ENCODE measurements at places on chromosomes 13 and 19.
A peak's percentile ranks its signal among the peaks of the same experiment; 100 is the strongest.

GRCh38 chr19:13425151-13425550 is 81.1 kb downstream of the CACNA1A start:
- DNase-seq: no peak

DNA sequence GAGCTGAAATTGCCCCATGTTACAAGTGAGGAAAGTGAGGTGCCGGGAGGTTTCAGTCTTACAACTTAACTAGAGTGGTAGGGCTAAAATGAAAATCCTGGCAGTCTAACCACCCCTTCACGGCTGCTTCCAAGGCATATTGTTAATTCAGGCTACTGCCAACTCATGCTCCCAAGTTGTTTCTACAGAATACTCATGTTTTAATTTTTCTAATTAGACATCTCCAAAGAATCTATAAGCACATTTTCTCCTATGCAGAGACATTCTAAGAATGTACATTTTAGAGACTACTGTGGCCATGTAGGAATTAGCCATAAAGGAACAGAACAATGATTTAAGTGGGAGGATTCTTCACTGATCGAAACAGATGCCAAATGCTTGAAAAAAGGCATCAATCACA is 7.0 kb upstream of the TSC22D1 start:
- no peak for DNase-seq

DNA sequence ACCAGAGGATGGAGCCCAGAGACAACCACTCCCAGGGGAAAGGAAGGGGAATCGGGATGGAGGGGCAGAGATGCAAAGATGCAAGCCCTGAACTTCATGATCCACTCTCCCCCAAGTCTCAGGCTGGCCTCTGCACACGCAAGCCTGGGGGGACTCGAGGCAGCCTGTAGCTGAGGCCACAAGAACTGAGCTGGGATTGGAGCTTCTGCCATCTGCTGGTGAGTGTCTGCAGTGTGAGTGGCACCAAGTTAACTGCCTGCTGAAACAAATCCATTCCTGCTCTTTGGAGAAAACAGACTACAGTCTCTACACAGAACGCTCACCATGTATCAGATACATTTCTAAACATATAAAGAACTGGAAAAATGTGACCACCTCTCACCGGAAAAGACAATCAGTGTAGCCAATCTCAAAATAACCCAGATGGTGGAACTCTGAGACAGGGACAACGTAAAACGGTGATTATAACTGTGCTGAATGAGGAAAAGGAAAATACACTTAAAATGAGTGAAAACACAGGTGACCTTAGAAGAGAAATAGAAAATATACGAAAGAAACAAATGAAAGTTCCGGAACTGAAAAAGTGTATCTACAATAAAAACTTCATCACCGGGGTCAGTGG is 62.1 kb downstream of the KLF2 start:
- DNase-seq: no peak

GRCh38 chr13:105084931-105085330 is 1450.5 kb downstream of the EFNB2 start:
- DNase-seq: no peak

DNA sequence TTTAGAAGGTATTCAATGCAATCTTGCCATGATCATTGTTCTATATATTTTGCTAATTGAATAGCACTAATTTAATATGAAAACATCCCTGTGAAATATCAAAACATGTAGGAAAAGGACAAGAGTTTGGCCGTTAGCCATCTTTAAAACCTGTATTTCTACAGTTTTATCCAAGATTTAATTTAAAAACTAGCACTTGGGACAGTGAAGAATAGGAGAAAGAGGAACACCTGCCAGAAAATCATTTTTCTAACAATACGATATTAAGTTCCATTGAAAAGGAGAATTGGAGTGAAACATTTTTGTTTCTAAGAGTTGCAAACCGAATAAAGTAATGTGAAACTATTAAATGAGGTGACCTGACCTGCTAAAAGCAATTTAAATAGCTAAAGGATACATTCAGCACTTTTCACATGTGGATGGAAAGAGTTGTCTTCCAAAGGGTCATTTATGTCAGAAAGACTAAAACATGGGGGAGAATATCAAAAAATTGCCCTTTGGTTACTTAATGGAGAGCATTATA is 1673.6 kb upstream of the MIR17HG start:
- no peak for DNase-seq

GRCh38 chr19:19538061-19538784 is at the start of gene CILP2:
Gene CILP2, plus strand, starts transcription at chr19:19538265. Its CDS starts 85 bp downstream, at chr19:19538350.
- DNase-seq: no peak

DNA sequence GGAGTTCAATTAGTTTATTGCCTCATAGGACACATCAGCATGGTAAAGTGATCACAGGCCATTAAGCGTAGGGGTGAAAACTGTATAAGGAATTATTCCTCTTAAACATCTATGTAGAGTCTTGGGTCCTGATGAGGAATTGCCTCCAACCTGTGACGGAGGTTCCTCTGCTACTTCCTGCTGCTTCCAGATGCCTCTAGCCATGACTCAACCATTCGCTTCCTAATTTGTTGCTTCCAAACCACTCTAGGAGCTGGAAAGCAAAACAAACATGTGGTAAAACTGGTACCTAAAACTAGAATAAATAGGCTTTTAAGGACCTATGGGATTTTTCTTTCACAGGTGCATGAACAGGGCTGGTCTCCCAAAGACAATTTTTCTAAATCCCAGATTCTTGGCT is 253.8 kb downstream of the KLF12 start:
- no peak for DNase-seq

- DNase-seq: peak; percentile 84
Observed at GRCh38 chr19:1324806-1325567, 39.3 kb downstream of the EFNA2 start.

DNA sequence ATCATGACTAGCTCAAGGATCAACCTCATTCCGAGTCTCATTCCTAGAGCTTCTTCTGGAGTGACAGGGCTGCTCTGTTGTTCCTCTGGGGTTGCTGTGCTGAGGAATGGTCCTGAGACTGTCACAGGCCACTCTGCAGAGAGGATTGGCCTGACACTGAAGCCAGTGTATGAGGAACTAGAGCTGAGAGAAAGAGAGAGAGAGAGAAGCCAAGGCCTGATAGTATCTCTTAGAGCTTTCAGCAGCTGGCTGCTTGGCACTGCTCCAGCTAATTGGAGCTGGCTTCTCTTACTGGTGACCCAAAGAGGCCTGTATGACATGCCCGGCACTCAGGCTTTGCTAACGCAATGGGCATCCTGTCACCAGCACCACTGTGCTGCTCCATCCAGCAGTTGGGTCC is 73.4 kb upstream of the FLT1 start:
- peak; percentile 54 for DNase-seq

- no peak for DNase-seq
Observed at GRCh38 chr13:50893211-50893852, 16.3 kb upstream of the RNASEH2B start.

DNA sequence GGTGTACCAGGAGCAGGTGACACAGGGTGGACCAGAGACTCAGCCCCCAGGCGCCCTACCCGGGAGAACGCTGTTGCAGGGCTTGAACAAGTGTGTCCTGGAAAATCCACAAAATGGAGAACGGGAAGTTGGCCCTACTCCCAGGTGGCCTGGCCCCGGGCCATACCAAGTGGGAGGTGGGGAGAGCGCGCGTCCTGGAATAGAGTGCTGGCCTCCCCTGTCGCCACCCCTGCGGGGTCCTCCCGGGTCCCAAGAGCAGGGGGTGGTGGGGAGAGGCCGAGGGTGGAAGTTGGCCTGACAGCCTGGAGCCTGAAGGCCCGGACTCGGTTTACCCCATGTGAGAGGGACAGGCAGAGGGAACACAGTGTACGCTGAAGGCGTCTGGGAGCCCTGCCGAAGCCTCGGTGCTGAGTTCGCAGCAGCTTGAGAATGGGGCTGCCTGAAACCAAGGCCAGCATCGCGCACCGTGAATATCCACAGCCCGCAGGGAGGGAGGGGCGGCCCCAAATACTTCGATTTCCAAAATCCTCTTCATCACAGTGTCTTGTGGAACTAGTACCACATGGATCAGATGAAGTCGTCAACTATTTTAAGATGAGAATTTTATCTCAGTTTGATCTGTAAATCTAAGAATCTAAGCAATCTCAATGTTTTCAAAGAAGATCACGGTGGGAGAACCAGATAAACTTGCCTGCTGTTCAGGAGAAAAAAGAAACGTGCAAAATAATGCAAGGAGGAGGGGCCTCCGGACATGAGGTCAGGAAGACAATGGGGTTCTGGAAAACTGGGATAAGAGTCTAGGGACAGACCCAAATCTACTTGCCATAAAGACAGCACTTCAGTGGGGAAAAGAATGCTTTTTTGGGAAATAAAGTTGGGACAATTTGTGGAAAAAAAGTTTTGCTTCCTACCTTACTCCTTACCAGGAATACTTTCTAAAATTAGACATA is 10.4 kb upstream of the KLF16 start:
- peak; percentile 31 for DNase-seq

- no peak for DNase-seq
Observed at GRCh38 chr13:23632048-23632582, 61.9 kb downstream of the TNFRSF19 start.

DNA sequence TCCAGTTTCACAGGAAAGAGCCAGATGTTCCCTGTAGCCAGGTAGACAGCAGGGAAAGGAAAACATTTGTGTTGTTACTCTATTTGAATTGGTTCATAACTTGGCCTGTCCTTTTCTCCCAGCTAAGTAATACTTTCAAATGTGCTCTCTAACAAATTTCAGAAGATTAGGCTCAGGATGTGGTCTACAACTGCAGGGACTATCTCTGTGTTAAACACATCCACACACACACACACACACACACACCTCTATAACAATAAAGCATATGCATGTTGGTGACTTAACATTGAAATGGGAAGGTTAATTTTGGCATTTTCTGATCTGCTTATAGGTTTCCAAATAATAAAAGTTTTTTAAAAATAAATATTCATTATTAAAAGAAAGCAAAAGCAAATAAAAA is 316.0 kb upstream of the ARGLU1 start:
- no peak for DNase-seq

DNA sequence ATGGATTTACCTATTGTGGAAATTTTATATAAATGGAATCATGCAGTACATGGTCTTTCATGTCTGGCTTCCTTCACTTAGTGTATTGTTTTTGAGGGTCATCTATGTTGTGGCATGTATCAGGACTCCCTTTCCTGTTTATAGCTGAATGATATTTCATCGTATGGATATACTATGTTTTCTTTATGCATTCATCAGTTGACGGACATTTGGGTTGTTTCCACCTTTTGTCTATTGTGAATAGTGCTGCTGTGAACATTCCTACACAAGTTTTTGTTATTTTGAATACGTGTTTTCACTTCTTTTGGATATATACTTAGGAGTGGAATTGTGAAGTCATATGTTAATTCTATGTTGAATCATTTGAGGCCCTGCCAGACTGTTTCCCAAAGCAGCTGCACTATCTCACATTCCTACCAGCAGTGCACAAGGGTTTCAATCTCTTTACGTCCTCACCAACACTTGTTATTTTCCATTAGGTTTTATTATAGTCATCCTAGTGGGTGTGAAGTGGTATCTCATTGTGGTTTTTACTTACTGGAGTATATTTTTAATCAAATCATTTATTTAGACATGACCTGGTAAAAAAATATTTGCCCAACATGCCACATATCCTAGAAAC is 262.7 kb downstream of the DLEU7 start:
- DNase-seq: no peak

DNA sequence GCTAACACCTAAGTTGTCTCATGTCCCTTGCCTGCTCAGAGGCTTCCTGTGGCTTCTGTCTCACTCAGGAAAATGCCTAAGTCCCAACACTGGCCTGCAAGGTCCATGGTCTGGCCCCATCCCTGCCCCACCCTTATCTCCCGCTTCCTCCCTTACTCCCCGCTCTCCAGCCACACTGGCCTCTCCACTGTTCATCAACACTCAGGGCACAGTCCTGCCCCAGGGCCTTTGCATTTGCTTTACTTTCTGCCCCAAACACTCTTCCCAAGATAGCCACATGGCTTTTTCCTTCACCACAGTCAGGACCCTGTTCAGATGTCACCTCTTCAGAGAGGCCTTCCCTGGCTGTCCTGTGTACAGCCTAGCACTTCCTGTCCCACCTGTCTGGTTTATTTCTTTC is 32.1 kb upstream of the IGSF23 start:
- DNase-seq: no peak

DNA sequence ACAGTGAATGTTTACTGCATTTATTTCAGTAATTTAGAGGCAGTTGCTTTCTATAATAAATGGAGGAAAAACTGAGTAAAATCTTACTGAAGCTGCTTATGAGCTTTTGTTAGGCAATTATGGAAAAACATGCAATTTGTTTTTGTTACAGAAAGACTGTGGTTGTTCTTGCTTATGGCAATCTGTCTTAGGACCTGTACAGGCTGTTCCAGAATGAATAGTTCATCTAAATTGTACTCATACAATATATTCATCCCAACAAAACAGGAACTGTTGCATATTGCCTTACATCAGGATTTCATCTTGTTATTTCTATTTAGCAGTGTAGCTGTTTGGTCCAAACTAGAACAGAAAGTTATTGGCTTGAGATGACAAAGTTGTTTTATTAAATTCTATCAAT is 199.2 kb downstream of the NALCN start:
- DNase-seq: no peak

DNA sequence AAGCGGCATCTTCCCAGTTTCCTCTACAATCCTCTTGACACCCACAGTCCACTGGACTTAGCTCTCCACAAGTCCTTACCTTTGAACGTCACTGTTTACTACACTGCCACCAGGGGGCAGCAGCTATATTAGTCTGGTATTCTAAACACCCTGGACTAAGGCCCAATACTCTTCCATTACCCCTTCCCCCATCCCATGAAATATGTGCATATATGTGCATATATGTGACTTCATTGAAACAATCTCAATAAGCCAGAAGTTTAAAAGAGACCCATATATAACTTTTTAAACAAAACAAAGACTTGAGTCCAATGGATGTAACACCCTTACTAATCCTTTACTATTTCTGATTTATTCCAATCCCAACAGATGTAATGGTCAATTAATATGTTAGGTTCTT is 15.5 kb downstream of the GGACT start:
- DNase-seq: peak; percentile 44

GRCh38 chr19:42252365-42253244 is 2.3 kb downstream of the ERF start:
- peak; percentile 84 for DNase-seq

GRCh38 chr19:44748426-44749254 is at the start of gene BCL3:
Gene BCL3, plus strand, starts transcription at chr19:44748708. Its CDS starts 83 bp downstream, at chr19:44748791.
- peak; percentile 74 for DNase-seq

DNA sequence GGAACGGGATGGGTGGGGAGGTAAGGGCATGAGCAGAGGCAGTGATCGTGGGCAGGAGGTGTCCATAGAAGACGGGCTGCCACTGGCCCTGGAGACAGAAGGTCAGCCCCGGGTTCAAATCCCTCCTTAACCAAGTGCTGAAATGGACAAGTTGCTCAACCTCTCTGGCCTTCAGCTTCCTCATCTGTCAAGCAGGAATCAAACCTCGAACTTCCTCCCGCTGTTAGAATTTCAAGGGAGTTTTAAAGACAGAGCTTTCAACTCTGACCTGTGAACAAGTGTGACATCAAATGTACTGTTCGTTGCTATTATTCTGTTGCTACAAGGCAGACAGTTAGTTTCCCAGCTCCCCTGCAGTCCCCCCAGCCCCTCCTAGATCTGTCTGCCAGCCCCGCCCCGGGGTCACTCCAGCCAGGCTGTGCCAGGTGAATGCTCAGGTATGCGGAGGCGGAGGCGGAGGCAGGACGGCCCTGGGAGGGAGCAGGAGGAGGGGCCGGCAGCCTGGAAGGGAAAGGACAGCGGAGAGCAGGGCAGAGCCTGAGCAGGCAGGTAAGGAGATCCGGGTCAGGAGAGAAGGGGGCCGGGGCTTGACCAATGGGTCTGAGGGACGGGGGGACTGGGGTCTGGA is at the start of gene EPS8L1:
Gene EPS8L1, plus strand, starts transcription at position 499 of the 628 bp plus-strand sequence. CDS start 576 bp downstream, outside the sequence.
- no peak for DNase-seq

- no peak for DNase-seq
Observed at GRCh38 chr13:71727042-71727441, 140.0 kb downstream of the DACH1 start.
